ENCODE measurements at places on chromosomes 3 and 15.

DNA sequence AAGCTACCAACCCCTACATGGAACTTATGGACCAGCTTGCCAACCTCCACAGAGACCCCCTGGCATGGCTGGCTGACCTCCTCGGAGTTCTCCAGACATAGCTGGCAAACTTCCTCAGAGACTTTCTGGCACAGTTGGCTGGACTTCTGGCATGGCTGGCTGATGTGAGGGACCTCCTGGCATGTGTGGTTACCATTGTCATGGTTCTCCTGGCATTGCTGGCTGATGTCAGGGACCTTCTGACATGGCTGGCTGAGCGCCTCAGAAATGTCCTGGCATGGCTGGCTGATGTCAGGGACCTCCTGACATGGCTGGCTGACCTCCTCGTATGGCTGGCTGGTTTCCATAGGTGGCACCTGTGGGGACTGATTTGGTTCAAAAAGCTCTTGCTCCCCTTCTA, 17.5 kb downstream of the MAP1A start:
- no peak for DNase-seq

GRCh38 chr3:189673535-189673934, 42.3 kb downstream of the TP63 start:
- DNase-seq = no peak

DNA sequence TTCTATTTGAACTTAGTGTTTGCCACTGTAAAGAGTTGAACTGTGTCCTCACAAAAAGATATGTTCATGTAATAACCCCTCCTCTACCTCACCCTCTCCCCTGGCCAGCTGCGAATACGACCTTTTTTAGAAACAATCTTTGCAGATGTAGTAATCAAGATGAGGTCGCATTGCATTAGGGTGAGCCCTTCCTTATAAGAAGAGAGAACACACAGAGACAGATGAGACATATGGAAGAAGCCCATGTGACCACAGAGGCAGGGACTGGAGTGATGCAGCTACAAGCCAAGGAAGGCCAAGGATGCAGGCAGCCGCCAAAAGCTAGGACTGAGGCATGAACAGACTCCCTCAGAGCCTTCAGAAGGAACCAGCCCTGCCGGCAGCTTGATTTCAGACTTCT, 27.6 kb downstream of the GPR176 start:
- no peak for DNase-seq

DNA sequence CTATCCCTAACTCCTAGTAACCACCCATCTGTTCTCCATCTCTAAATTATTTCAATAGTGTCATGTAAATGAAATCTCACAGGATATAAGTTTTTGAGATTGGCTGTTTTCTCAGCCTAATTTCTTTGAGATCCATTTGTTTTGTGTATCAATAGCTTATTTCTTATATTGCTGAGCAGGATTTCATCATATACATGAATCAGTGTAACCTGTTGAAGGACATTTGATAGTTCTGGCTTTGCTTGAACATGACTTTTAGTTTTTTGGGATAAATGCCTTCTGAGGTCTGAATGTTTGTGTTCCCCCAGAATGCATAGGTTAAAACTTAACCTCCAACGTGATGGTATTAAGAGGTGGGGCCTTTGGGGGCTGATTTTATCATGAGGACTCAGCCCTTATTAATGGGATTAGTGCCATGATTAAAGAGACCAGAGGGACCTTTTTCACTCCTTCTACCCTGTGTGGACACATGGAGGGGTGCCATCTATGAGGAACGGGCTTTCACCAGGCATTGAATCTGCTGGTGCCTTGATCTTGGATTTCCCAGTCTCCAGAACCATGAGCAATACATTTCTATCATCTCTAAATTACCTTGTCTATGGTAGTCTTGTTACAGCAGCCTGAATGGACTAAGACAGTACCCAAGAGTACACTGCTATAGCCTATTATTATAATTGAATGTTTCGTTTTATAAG, 118.3 kb downstream of the FNDC3B start:
- no peak for DNase-seq

GRCh38 chr3:161649900-161650484, 153.4 kb downstream of the OTOL1 start:
- no peak for DNase-seq

Data from CD4-positive, alpha-beta T cell treated with Interleukin-15 for 4 hours (primary cell).